ENCODE measurements at places on chromosomes 13 and 19. TPM values are rescaled to one million over a fixed set of nuclear protein-coding genes. Genes with fewer than 3 reads are reported as not detected.

The ISOC2 gene
- total RNA-seq: 7.2 TPM

DNA sequence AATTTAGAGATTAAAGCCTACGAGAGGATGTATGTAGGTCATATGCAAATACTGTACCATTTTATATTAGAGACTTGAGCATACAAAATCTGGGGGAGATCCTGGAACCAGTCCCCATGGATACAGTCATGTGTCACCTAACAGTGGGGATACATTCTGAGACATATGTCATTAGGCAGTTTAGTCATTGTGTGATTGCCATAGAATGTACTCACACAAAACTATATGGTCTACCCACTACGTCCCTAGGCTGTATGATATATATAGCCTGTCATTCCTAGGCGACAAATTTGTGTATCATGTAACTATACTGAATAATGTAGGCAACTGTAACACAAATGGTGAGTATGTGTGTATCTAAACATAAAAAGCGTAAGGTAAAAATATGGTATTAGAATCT, 62.8 kb downstream of the WDFY2 start:
- DNase-seq: no peak

The TEKTIP1 gene
- 6.4 TPM for total RNA-seq

The ERICH6B gene
- total RNA-seq: not detected

DNA sequence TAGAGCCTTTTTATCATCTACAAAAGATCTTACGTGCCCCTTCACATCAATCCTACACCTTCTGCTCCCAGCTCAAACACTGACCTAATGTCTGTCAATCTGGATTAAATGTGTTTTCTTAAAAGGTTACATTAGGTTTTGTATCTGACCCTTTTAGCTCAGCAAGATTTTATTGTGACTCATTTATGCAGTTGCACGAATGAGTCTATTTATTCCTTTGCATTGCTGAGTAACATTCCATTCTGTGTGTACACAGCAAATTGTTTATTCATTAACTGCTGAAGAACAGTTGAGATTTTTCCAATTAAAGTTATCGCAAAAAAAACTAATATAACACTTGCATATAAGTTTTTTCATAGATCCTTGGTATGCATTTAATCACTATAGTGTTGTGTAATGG, 253.9 kb upstream of the GPC6 start:
- no peak for DNase-seq

DNA sequence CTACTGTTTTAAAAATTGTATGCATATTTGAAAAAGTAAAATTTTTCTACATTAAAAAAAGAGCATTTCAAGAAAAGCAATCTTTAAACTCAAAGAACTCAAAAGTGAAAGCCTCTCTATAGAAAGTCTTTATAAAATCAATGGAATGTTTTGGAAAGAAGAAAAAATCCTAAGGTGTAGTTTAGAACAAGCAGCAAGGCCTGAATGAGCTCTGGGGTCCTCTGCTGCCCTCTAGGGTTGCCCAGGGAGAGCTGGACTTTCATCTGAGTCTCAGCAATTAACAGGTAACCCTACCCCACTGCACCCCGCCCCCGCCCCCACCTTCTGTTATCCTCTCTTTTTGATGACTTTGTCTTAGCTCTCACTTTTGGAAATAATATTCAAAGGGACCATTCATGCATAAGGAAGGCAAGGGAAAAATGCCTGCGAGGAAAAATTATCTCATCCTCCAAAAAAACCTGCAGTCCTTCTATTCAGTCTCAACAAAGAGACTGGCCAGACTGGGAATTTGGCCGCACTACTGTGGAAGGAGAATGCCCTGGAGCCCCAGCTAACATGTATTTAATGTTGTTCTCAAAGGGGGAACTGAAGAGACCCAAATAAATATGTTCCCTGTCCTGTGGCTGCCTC, 24.1 kb downstream of the SLC25A30 start:
- DNase-seq: no peak

DNA sequence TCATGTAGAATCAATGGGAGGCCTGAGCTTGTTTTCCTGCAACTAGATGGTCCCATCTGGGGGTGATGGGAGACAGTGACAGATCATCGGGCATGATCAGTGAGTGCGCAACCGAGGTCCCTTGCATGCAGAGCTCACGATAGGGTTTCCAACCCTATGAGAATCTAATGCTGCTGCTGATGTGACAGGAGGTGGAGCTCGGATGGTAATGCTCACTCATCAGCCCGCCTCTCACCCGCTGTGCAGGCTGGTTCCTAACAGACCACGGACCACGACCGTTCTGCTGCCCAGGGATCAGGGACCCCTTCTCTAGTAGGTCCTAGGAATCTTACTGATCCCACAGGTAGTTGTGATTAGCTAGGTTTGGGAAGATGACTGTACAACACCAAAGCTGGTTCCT, 23.5 kb upstream of the GARRE1 start:
- no peak for DNase-seq

GRCh38 chr19:2164020-2164998, 576 bp downstream of the DOT1L start:
- peak; percentile 52 for DNase-seq

GRCh38 chr19:14505488-14506239, 9.7 kb upstream of the GIPC1 start:
- peak; percentile 70 for DNase-seq

GRCh38 chr19:19321141-19321577, 530 bp downstream of the MAU2 start:
- DNase-seq: peak; percentile 21

The PALM gene
- 0.59 TPM for total RNA-seq

GRCh38 chr19:40321076-40321475, 27.1 kb downstream of the C19orf47 start:
- DNase-seq: no peak

- DNase-seq: no peak
These were observed at the start of gene WTIP for GRCh38 chr19:34480971-34481841. WTIP (plus strand) TSS chr19:34481758; CDS start chr19:34481975, 217 bp downstream.

DNA sequence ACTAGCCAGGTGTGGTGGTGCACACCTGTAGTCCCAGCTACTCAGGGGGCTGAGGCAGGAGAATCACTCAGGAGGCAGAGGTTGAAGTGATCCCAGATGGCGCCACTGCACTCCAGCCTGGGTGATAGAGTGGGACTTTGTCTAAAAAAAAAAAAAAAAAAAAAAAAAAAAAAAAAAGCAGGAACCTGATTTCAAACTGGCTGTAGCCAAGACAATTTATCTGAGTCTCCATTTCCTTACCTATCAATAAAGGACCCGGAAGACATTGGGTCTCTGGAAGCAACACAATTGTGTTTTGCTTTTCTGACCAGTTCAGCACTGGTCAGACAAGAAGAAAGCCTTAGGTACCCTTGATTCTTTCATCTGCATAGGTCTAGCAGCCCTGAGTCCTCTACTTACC, 491.0 kb downstream of the TBC1D4 start:
- no peak for DNase-seq

The SERP2 gene
- total RNA-seq: 2.0 TPM

The OVOL3 gene
- total RNA-seq: not detected

GRCh38 chr13:28753208-28753892, 34.6 kb upstream of the SLC46A3 start:
- DNase-seq: no peak

The BEST2 gene
- total RNA-seq: not detected

The CLASRP gene
- total RNA-seq: 160 TPM

DNA sequence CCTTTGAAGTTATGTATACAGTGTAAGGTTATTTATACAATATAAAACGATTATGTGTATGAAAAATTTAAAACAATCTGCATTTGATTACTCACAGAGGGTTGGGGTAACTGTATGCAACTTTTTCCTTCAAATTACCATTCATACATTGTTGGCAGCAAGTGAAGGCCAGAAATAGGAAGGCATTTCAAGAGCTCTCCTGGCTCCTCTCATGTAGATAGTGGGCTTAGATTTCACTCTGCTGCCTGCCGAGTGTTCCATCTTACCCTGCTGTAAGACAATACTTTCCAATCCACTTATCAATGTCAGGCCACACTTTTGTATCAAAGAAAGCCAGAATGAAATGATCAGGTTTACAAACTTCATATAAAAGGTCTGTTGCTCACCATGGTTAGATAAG, 245.2 kb downstream of the DNAJC15 start:
- no peak for DNase-seq

The RUBCNL gene
- total RNA-seq: 2.1 TPM

The SELENOV gene
- not detected for total RNA-seq

- DNase-seq: no peak
These were observed 13.1 kb downstream of the NFKBID start for GRCh38 chr19:35887197-35887596.

GRCh38 chr13:33081666-33082065, 65.4 kb downstream of the KL start:
- no peak for DNase-seq

- no peak for DNase-seq
These were observed 139.8 kb downstream of the SLITRK5 start for GRCh38 chr13:87810920-87811344.

DNA sequence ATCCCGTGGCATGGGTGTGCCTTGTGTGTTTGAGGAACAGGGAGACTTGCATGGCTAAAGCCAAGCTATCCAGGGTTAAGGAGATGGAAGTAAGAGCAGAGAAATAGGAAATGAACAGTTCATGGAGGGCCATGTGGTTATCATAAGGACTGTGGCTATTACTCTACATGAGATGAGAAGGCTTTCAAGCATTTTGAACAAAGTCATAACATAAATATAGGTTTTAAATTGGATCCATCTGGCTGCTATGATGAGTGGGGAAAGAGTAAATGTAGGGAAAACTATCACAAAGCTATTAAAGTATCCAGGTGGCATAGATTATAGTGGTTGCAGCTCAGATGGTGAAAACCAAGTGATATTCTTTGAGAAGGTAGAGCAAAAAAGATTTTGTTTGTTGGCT, 184.1 kb downstream of the PCDH17 start:
- no peak for DNase-seq

DNA sequence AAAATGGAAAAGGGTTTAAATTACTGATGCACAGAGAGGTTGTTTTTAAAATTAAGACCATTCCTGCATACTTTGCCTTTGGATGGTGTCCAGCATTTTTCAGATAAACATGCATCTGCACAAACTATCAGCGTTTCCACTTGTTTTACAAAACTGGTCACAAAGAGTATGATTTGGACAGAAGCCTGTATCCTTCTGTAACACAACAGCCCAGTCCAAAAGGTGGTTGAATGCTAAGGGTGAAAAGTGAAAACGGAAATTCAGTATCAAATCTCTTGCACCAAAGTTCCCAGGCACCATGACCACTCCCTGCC, 21.7 kb upstream of the DOCK9 start:
- no peak for DNase-seq

DNA sequence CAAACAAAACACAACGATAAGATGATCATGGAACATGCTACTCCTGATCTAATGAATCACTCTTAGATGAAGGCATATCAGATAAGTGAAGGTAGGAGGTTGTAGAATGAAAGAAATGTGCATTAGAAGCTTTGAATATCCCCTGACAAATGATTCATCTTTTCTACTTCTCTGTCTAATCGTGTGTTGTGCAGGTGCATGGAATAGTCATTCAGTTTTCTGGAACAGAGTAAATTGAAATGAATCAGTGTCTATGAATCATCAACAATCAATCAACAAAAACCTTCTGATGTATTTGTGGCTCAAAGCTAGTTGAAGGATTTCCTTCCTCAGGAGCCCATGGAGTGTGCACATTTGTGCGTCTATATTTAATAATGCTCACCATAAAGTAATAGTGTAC, 1290.4 kb upstream of the PCDH20 start:
- DNase-seq: no peak

The FGF14 gene
- total RNA-seq: not detected

DNA sequence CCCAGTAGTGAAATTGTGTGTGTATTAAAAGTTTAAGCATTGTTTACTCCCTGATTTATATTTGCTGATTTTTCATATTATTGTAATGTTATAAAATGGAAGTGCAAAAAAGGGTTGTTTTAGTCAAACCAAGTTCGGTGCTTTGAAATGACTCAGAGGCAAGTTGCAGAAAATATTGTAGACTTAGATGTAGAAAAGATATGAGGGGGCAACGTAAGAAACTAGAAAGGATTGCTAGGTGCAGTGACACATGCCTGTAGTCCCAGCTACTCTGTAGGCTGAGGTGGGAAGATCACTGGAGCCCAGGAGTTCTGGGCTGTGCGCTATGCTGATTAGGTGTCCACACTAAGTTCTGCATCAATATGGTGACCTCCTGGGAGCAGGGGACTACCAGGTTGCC, 16.1 kb upstream of the LPAR6 start:
- DNase-seq: no peak

- no peak for DNase-seq
These were observed 44.2 kb upstream of the RNF113B start for GRCh38 chr13:98221234-98221633.

DNA sequence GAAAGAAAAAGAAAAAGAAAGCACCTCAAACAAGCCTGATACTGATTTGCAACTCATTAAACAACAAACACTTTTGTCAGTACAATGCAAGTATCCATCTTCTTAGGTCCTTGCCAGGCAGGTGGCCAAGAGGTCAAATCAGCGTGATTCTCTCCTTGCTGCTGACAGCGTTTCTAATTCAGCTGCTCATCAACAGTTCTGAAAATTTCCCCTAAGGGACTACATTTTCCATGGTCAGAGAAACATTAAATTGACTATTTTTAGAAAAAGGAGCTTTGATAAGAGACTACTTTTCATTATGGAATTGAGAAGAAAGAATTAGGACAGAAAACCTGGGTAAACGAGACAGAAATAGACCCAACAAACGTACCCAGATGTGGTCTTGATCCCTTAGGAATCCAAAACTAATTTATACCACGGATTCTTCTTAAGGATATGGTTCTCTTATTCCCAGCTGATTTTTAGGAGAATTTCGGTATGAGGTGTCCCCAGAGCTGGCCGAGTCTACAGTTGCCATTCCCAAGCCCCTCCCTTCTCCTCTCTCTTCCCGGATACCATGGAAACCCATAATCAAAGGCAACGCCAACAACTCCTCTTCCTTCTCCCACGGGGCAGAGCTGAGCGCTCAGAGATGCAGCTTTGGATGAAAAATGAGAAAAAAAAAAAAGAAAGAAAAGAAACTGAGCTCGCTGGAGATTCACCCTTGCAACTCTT, 29.5 kb upstream of the CEBPG start:
- no peak for DNase-seq

DNA sequence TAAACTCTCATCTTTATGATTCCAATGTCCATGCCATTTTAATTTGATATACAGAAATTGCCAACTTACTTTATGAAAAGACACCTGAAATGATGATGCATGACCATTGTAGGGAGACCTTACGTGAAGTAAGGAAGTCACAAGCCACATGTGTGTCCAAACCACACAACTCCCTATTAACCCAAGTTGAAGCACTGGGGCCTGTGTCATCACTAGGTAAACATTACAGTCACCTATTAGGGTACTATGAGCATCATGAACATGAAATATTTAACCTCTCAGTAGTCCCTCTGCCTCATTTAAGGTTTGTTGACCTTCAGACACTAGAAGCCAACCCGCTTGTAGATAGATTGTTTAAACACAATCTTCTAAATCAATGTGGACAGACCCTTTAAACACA, 576.9 kb downstream of the IRS2 start:
- no peak for DNase-seq

GRCh38 chr19:1102407-1103131, 1.2 kb upstream of the GPX4 start:
- peak; percentile 53 for DNase-seq

The ZNF83 gene
- total RNA-seq: 114 TPM

DNA sequence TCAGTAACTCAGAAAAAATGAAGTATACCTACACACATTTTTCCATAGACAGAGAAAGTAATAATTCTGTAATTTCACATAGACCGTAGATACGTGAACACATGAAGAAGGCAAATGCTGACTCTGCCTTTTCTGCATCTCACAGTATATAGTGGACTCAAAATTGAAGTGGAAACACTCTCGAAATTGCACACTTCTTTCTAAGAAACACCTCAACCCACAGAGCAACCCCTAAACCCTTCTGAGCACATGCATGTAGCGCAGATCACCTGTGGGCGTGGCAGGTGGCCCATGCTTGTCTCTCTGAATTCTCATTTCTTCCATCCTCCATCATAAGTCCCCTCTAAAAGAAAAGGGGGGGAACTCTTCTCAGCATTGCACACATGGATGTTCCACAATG, 34.7 kb downstream of the COL4A1 start:
- no peak for DNase-seq

All from natural killer cell (primary cell).